ENCODE measurements at places on chromosomes 2 and 18. TPM values are rescaled to one million over a fixed set of nuclear protein-coding genes. Genes with fewer than 3 reads are reported as not detected.

GRCh38 chr2:25894135-25894830 is 16.0 kb upstream of the ASXL2 start:
- ATAC-seq = peak; percentile 84

DNA sequence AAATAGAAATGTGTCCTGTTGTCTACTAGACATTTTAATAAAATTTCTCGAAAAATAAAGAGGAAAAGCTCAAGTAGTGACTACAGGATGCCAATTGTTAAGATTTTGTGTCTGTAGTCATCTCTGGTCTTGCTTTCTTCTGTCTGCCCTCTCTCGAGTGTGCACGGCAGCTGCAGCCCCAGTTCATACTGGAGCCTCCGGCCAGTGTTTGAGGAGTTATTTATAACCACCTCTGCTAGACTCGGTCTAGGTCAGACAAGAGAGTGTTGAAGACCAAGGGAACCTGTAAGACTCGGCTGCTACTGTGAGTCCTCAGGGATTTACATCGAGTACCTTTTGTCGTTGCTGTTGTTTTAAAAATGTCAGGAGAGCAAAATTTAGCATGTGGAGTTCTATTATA is 810.1 kb upstream of the POU3F3 start:
- ATAC-seq = peak; percentile 47

The CHPF gene
- total RNA-seq = 39.8 TPM

DNA sequence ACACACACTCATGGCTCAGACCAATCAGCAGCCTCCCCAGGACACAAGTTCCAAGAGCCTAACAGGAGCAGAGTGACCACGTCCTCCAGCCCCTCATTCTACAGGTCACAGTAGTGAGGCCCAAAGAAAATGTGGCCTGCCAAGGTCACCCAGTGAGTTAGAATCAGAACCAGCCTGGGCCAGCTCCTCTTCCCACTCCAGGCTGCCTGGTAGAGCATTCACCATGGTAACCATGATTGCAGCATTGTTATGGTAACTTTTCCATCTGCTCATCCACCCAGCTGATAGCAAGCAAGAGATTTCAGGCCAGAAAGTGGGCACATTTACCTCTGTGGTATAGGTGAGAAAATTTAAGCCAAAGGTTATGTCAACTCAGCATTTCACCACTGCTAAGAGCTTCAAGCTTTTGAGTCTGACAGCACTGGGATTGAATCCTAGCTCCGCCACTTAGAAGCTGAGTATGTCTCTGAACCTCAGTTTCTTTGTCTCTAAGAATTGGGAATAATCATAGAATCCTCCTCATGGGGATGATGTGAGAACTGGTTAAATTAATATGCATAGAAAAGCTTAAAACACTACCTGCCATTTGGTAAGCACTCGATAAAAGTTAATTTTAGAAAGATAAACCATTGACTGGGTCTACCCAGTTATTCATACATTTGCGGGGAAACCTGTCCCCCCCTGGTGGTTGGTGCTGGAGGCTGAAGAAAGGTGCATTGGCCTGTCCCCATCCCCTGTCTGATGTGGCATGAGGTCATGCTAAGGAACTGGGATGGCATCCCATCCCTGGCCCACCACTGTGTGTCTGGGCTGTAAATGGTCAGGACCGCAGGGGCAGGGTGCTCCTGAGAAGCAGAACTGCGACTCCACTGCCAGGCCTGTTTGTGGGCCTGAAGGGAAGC is 181.5 kb downstream of the KLHL29 start:
- peak; percentile 48 for ATAC-seq

The CPS1 gene
- total RNA-seq = 241 TPM

DNA sequence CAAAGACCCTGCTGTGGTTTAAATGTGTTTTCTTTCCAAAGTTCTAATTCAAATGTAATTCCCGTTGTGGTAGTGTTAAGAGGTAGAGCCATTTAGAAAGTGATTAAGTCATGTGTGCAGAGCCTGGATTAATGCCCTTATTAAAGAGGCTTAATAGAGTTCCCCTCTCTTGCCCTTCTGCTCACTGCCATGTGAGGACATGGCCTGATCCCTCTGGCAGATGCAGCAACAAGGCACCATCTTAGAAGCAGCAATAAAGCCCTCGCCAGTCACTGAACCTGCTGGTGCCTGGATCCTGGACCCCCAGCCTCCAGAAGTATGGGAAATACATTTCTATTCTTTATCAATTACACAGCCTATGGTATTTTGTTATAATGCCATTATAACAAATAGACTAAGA is 485.2 kb downstream of the DCDC2C start:
- no peak for ATAC-seq

DNA sequence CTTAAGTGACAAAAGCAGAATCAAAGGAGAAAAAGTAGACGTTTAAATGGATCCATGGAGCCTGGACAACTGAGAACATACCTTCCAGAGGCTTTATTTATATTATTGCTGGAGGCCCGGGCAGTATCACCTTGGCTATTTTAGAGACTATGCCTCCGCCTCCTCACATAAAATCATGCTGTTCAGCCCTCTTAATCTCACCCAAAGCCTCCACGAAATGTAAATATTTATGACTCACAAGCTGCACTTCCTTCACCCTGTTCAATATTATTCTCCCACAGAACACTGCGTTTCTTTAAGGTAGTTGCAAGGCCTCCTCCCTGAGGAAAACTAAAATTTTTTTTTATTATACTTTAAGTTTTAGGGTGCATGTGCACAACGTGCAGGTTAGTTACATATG is 478.6 kb upstream of the ACVR2A start:
- peak; percentile 72 for ATAC-seq

GRCh38 chr2:134446383-134447017 is 192.6 kb downstream of the MGAT5 start:
- peak; percentile 13 for ATAC-seq

- no peak for ATAC-seq
These were observed 9.2 kb downstream of the CHST9 start for GRCh38 chr18:27175914-27176313.

DNA sequence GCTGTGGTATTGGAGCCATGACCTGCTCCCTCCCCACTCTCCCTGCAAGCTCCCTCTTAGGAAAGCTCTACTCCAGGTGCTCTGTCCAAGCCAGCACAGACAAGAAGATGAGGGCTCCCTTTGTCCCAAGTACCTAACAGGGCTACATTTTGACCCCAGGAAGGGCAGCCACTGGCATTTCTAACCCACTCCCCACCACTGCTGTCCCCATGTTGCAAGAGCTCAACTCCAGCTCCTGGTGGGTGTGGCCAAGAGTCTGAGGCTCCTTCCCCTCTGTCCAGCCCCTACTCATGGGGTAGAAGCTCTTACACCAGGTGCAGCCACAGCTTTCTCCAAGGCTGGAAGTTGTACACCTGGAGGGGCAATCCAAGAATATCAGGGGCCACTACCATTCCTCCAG is 127.0 kb upstream of the NPAS2 start:
- no peak for ATAC-seq

DNA sequence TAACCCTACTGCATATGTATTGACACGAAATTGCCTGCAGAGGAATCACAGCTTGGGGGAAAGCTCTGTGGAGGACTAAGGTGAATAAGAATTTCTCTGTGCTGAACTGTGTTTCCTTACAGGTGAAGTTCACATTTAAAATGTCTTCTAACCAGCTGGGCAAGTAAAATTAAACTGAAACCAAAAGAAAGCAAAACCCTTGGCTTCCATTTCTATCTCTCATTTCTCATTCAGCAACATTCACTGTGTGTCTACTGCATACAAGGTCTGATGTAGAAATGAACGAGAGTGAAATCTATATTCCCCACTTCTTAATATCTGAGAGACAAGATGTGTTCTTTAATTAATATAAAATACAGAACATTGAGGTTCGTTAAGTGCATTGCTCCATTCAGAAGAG is 397.3 kb downstream of the SOX11 start:
- ATAC-seq = no peak

The GAD1 gene
- total RNA-seq = 15.6 TPM

- no peak for ATAC-seq
These were observed 267.6 kb downstream of the KCNE4 start for GRCh38 chr2:223319601-223320000.

- ATAC-seq = no peak
These were observed 137.9 kb upstream of the VRK2 start for GRCh38 chr2:57908736-57909161.

DNA sequence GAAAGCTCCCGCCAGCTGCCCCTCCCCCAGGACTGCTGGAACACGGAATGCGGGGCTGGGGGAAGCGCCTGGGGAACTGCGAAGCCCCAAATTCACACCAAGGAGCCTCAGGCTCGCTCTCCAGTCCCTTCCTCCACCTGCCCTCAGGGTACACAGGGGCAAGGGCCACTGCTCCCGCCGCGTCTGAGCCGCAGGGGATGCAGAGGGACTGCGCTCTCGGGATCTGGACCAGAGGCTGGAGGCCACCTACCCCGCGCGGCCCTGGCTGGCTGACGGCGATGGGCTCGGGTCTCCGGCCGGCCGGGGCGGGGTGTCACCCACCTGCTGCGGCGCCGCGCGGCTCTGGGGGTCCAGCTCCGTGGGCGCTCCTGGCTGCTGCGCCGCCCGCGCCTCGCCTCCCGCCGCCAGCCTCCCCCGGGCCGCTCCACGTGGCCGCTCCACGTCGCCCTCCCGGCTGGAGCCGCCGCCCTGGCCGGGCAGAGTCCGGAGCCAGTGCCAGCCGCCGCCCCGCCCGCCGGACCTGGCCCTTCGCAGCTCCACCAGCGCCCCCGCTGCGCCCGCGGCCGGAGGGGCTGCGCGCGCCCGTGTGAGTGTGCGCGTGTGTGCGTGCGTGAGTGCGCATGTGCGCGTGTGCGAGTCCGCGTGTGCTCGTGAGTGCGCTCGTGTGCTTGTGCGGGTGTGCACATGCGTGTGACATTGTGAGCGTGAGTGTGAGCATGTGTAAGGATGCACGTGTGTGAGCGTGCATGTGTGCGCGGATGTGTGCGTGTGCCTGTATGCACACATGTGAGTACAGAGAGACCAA is at the start of gene CGREF1:
CGREF1 (minus strand) TSS at position 604 of the 805 bp plus-strand sequence. CDS start 14,762 bp downstream, outside the sequence.
- ATAC-seq = peak; percentile 73

GRCh38 chr2:108477099-108477498 is 28.1 kb downstream of the GCC2 start:
- no peak for ATAC-seq

The CTDP1 gene
- total RNA-seq = 9.6 TPM

DNA sequence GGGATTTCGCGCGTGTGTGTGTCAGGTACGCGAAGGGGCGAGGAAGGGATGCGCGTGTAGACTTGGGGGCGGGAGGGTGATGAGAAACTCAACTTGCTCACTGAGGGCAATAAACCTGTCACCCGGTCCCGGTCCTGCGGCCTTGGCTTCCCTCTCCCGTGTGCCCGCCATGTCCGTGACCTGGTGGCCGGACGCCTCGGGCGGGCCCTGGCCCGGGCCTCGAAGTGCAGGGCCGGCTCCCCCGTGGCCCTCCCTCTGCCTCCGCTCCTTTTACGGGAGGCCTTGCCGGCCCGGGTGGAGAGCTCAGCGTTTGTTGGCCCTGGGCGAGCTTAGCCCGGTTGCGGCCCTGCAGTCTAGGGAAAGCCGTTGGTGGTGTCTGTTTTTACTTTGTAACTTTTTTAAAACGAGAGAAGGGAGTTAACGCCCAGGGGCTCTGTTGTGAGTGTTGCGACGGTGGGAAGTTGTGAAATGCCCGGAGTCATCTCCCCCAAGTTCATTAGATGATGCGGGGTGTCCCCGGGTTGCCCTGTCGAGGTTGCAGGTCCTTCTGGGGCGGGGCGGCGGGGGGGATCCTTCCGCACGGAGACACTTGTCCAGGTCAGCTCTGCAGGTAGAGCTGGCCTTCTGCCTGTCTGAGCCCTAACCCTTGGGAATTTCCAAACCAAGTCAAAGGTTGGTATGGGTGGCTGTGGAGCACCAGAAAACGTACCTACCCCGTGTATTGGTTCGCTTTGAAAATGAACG is 883 bp downstream of the SMCHD1 start:
- ATAC-seq = peak; percentile 30

DNA sequence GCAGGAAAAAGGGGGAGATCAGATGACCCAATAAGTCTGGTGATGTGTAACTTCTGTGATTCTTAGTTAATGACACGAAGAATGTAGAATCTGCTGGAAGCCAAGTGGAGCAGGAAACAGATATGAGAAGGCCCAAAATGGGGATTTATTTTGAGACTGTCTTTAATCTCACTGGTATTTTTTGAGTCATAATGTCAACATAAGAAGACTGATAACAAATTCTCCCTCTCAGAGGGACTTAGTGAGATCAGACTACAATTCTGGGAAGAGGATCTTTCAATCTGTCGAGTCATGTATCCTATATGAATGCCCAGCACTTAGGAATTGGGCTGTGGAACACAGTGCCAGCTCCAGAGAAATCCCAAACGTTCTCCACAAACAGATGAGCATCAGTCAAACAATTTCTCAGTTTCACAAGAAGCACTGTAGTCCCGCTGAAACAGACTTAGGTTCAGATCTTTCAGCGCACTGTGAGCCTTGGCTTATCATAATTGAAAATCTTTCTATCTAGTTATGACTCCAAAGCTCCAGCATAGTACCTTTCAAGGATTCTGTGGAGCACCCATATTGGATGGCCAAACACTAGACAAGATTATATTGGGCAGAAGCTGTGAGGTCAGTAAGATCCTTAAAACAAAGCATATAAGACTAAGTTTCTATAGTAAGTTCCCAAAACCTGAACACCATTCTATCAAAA is 738.2 kb downstream of the LRP1B start:
- no peak for ATAC-seq

The NUP35 gene
- 29.3 TPM for total RNA-seq

- ATAC-seq = no peak
These were observed 16.7 kb upstream of the GLS start for GRCh38 chr2:190863946-190864345.

DNA sequence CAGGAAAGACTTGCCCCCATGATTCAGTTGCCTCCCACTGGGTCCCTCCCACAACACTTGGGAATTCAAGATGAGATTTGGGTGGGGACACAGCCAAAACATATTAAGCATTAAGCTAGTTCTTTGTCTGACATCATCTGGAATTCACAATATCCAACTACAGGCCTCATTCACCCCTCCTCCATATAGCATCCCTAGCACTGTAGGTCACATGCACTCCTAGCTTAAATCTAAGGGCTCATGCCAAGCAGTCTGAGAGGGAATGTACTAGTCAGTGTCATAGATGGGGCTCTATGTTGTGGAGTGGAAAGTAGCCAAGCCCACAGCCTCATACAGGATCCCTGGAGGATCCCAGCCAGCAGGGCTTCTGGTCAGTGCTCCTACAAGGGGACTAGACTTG is 92.1 kb downstream of the IRS1 start:
- ATAC-seq = no peak

DNA sequence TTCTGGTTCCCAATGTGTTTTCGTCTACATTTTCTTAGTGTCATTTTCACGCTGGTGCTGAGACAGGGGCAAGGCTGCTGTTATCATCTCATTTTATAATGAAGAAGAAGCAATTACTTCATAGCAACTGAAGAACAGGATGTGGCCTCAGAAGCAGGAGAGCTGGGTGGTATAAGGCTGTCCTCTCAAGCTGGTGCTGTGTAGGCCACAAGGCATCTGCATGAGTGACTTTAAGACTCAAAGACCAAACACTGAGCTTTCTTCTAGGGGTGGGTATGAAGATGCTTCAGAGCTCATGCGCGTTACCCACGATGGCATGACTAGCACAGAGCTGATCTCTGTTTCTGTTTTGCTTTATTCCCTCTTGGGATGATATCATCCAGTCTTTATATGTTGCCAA is 7.3 kb downstream of the IL36G start:
- ATAC-seq = no peak
